ENCODE measurements at places on chromosomes 11 and 22.

DNA sequence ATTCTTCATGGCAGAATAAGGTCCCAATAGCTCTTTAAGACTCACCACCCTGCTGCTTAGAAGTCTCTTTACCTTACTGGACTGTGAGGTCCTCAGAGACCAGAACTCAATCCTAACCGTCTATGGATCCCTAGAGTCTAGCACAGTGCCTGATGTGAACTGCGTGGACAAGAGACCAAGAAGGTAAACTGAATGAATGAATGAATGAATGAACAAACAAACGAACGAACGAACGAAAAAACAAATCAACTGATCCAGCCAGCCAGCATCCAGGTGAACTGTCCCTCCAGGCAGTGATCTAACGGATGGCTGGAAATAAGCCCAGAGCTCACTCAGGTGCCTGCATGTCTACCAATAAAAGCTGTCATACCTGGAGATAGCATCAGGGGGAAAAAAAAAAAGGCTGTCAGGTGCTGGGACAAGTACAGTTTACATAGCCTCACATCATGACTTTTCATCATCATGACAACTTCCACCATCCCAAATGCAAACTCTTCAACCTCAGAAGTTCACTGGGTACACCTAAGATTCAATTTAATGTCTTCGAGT lies 59.8 kb downstream of the PACSIN2 start:
- DNase-seq, result no peak

GRCh38 chr11:5846701-5847100 lies 5.0 kb upstream of the OR52E6 start:
- DNase-seq, result no peak

GRCh38 chr11:8192016-8192895 lies 23.4 kb upstream of the RIC3 start:
- DNase-seq, result peak; percentile 3

GRCh38 chr11:46492532-46492931 lies 101.0 kb upstream of the CHRM4 start:
- peak; percentile 28 for DNase-seq

- no peak for DNase-seq
Measured at GRCh38 chr11:44229624-44230023, 80.3 kb downstream of the ALX4 start.

GRCh38 chr11:77506857-77507256 lies 33.0 kb upstream of the PAK1 start:
- no peak for DNase-seq

DNA sequence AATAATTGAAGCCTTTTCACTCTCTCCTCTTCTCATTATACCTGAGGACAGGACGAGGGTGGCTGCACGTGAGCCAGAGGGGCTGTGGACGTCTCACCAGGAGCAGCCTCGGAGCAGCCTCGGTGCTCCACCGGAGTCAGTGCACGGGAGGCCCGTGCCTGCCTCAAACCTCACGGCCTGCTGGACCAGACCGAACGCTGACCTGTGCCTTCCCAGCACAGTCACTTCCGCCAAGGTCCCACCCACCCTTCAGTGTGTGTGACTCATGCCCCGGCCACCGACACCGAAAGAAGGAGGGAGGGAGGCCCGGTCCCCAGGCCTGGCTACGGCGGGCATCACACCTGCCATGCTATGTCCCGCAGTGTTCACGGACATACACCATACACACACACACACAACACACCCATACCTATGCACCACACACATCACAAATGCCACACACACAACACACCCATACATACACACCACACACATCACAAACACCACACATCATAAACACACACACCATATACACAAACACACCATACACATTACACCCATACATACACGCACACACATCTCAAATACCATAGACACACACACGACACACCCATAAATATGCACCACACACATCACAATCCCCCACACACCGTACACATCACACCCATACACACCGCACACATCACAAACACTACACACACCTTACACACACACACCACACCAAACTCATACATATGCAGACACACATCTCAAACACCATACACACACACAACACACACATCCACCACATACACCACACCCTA lies 1506.5 kb downstream of the TBC1D22A start:
- DNase-seq, result no peak

- no peak for DNase-seq
Measured at GRCh38 chr11:68051191-68052136, 12.6 kb downstream of the TCIRG1 start.

DNA sequence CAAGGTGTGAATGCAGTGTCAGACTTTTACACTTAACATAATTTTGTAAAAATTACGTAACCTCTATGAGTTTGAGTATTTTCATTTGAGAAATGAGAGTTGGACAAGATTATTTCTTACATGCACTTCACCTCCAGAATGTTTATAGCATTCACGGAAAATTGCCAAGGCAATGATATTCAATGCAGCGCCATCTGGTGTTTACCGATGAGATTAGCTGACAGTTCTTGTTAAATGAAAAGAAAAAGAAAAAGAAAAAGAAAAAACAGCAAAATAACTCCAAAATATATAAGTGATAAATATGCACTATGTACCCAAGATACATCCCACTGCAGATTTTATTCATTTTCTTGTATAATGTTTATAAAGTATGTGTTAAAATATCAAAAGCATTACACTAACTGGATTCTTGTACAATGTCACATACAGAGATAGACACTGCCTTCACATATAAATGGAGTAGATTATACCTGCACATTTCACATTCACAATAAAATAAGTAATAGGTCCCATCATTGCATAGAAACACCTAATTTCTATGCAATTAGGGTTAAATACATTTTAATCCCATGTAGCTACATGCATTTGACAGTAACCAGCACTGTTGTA lies 976.3 kb upstream of the FAT3 start:
- no peak for DNase-seq

DNA sequence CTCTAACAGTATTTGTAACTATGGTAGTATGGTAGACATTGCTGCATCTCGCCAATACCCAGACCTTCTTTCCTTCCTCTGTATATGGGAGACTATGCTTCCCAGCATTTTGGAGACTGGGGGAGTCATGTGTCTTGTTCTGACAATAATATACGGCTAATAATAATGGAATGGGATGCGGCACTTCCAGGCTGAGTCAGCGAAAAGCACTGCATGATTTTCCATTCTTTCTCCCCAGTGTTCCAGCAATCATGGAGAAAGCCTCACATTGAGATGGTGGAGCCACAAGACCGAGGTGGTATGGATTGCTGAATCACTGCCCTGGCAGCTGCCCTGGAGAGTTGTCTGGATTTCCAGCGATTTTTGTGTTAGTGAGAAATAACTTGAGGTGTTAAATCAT lies 77.1 kb upstream of the FIBIN start:
- no peak for DNase-seq

- no peak for DNase-seq
Measured at GRCh38 chr11:62315431-62315830, 16.6 kb upstream of the SCGB1D4 start.

DNA sequence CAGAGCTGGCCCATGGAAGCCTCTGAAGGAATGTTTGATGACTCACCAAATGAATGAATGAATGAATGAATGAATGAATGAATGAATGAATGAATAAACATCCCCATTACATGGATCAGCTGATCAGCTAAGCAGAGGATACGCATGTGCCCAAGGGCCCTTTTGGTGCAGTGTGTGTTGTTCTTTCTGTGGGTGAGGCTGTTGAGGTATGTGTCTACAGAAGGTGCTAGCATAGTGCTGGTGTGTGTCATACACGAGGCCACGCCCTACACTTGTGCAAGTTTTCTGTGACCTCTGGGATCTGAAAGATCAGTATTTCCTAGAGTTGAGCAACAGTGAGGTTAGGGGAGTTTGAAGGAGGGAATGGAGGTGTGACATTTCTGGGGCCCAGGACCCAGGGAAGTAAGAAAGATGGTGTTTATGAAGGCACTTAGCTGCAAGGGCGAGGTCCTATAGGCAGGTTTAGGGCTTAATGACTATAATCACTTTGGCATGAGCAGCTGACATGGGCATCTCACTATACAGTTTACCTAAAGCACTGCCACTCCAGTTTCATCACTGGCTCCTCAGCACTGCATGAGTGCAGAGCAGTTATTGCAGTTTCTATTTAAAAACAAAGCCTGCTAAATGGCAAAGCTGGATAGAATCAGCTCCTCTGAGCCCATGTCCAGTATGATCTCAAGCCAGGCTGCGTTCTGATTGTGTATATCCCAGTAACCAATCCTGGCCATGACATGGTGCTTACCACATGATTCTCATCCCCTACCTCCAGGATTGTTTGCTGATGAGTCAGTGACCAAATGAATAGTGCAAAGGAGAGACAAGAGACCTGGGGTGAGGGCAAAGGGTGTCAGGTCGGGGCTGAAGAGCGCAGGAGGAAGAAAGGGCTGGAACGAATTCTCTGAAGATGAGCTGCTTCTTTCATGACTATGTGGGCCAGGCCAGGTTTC lies 36.4 kb upstream of the E2F8 start:
- DNase-seq, result no peak

GRCh38 chr11:121154486-121155314 lies 53.7 kb downstream of the TECTA start:
- no peak for DNase-seq

GRCh38 chr11:13868710-13869397 lies 93.7 kb upstream of the SPON1 start:
- no peak for DNase-seq

GRCh38 chr11:24900514-24900913 lies 403.7 kb downstream of the LUZP2 start:
- no peak for DNase-seq

DNA sequence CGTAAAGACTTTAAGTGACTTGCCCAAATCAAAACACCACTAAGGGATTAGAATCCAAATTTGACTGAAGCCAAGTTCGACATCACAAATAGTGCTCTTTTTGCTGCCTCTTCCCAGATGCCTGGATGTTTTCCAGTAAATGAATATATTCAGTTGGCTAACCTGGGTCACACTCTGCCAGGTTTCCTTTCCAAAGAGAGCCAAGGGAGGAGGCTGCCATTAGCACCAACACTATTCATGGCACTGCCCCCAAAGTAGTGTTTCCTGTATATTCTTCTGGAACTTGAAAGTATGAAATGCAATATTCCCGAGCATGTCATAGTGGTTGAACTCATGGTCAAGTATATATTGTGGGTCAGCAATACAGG lies 219.3 kb upstream of the UBASH3B start:
- DNase-seq, result no peak

DNA sequence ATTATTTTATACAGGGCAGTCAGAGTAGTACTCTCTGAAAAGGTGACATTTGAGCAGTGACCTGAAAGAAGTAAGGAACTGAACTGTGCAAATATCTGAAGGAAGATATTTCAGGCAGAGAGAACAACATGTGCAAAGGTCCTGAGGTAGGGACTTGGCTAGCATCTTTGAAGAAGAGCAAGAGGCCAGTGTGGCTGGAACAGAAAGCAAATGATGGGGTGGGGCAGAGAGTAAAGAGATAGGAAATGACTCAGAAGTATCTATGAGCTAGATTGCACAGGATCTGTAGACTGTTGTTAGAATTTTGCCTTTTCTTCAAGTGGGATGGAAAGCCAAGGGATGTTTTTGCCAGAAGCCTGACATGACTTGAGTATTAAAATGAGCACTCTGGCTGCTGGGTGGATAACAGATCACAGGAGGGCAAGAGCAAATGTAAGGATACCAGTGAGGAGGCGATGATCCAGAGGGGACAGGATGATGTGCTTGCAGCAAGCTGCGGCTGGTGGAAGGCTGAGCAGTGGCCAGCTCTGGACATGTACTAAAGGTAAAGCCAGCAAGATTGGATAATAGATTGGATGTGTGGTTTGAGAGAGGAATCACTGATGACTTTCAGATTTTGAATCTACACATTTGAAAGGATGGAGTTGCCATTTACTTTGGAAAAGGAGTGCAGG lies 33.2 kb upstream of the TTC12 start:
- DNase-seq, result no peak

DNA sequence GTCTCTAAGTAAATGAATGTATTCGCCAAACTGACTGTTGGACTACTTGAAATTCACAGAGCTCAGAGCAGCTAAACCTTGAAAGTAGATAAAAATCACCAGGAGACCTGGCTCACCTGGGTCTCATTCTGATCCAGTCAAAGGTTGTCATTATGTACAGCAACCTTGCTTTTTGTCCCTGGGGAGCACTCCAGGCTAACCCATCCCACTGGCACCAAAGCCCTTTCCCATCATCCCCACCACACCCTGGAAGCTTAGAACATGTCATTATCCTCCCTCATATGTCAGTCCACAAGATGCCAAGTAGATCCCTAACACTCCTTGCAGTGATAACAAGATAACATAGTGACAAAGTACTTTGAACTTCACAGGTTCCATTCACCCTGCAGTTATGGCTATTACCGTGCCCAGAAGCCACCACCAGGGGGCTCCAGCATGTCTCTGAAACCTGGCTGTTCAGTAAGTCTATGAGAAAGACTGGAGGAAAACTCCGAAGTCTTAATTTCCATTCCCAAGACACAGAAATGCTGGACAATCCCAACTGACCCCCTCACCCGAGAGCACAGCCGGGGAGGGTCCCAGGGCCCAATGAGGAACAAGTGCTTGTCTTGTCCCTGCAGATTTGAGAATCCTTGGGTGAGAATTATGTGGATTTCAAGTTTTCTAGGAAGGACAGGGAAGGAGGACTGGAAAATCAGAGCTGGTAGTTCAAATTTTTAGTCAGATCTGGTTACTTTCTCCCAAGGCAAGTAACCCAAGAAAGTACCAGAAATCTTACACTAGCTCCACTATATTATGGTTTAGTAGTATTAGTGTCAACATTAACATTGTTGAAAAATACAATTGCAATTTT lies 43.0 kb upstream of the USP47 start:
- no peak for DNase-seq

DNA sequence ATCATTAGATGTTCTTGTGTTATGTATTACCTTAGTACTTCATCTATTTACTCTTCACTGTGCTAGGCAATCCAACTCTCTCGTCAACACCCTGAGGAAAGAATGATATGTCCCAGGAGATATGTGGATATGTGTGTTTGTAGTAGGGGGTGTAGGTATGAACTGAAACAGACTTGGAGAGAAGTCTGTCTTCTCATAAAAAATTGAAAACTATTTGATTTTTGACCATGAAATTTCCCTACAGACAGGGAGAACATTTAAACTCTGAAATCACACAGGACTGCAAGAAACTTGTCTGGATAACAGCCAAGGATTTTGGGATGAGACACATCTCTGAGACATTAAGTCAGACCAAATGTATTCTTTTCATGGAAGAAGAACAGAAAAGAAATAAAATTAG lies 967.0 kb upstream of the FAT3 start:
- DNase-seq, result no peak

DNA sequence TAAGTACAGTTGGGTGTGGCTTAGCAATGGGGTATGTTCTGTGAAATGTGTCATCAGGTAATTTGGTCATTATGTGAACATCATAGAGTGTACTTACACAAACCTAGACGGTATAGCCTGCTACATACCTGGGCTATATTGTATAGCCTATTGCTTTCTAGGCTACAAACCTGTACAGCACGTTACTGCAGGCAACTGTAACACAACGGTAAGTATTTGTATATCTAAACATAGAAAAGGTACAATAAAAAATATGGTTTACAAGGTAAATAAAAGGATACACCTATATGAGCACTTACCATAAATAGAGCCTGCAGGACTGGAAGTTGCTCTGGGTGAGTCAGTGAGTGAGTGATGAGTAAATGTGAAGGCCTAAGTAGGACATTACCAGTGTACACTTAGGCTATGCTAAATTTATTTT lies 73.1 kb upstream of the GDPD4 start:
- DNase-seq, result no peak
